Esophagus squamous epithelium (tissue), 5 donors: ENCODE measurements at places on chromosomes 11 and 22. TPM values are rescaled to one million over a fixed set of nuclear protein-coding genes. Genes with fewer than 3 reads are reported as not detected.

Gene FUT4
- 1.4 TPM for total RNA-seq

DNA sequence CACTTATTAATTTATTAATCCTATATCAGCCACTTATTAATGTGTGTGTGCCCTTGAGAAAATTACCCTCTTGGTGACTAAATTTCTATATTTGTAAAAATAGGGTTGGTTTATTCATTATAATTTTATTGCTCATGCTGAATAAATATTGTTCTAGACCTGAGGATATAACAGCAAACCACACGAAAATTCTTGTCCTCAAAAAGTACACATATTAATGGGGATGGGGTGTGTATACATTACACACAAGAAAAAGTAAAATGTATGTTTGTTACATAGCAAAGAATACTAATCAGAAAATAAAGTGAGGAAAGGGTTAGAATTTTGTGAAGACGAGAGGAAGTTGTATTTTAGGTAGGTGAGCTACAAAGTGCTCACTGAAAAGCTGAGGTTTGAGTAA, 1068.9 kb upstream of the RAG2 start:
- H3K4me1 ChIP-seq: no peaks in the 10 kb centered on the region
- no peak for DNase-seq
- no peak overlapping the region for H3K27ac ChIP-seq
- no peaks in the 10 kb centered on the region for H3K36me3 ChIP-seq

- no peaks in the 10 kb centered on the region for H3K27me3 ChIP-seq
- DNase-seq: no peak
- H3K36me3 ChIP-seq: peaks cover 4% of the 10 kb centered on the region
Observed at GRCh38 chr22:27972732-27973698, 54.0 kb upstream of the PITPNB start.

Gene SULT4A1
- total RNA-seq: not detected

GRCh38 chr22:46500201-46500600, 37.2 kb downstream of the CELSR1 start:
- H3K4me3 ChIP-seq: no peak overlapping the region
- no peaks in the 10 kb centered on the region for H3K36me3 ChIP-seq
- H3K4me1 ChIP-seq: peaks cover 21% of the 10 kb centered on the region
- DNase-seq: no peak
- H3K27me3 ChIP-seq: no peaks in the 10 kb centered on the region

DNA sequence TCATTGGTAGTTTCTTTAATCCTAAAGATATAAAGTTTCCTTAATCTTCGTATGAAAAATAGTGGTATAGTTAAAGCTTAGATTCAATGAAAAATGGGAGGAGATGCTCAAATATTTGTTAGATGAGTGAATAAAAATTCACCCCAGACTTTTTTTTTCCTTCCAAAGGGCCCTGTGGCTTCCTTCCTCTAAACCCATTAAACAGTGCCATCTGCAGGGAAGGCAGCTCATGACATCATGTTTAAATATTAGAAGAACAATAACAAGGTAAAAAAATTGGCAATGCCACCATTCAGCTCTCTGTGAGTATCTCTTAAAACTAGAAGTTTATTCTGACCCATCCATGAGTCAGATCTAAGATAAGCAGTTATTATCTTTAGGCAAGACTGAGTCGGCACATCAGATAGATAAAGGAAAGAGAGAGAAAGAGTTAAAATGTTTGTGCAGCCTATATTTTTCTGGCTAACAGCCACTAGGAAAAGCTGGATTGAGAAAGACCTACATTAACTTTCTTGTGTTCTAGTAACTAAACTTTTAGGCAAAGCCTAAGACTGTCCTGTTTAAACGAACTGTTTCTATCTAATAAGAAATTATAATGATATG, 19.1 kb upstream of the OOSP1 start:
- H3K4me1 ChIP-seq: no peaks in the 10 kb centered on the region
- H3K27me3 ChIP-seq: no peaks in the 10 kb centered on the region
- H3K4me3 ChIP-seq: no peak overlapping the region

GRCh38 chr22:40463017-40463631, 92.7 kb downstream of the SGSM3 start:
- DNase-seq: no peak
- H3K27me3 ChIP-seq: no peaks in the 10 kb centered on the region
- H3K27ac ChIP-seq: peak overlapping the region; percentile 57
- peak overlapping the region; percentile 29 for H3K4me3 ChIP-seq

Gene TXN2
- total RNA-seq: 66.6 TPM

Gene MS4A7
- 23.5 TPM for total RNA-seq

Gene GPR83
- total RNA-seq: not detected

DNA sequence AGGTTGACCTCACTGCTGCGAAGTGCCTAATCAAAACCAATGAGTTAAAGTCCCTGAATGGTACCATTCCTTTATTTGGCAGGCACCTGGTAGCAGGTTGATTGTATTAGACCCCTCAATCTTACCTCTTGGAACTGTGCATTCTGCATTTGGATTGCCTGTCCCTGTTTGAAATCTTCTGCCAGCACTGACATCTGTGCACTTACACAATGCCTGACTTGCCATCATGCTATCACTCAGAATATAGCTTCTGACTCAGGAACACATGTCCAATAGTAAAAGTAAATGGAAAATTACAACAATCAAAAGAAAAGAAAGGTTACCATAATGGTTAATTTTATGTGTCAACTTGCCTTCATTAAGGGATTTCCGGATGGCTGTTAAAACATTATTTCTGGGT, 366.0 kb upstream of the PDGFD start:
- no peak for DNase-seq
- no peaks in the 10 kb centered on the region for H3K27me3 ChIP-seq
- H3K27ac ChIP-seq: no peak overlapping the region
- no peak overlapping the region for H3K4me3 ChIP-seq

Gene SLC22A12
- total RNA-seq: not detected

DNA sequence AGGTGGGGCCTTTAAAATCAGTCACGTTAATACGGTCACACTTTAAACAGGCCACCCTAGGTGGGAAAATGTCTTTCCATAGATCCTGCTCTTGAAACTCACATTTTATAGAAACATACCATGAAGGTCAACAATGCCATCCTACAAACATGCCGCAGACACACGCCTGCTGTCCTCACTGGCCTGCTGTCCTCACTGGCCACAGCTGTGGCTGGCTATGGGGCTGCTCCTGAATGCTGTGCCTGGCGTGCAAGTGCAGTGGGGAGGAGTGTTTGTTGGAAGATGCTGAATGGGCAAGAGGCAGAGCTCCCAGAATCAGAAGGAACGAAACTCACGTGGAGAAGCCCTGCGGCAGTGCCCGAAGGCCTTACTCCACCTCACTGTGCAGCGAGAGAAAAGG, 106.2 kb upstream of the BID start:
- H3K36me3 ChIP-seq: no peaks in the 10 kb centered on the region
- H3K27ac ChIP-seq: no peak overlapping the region
- DNase-seq: no peak
- H3K4me1 ChIP-seq: no peaks in the 10 kb centered on the region

Gene PKP3
- 1,016 TPM for total RNA-seq

DNA sequence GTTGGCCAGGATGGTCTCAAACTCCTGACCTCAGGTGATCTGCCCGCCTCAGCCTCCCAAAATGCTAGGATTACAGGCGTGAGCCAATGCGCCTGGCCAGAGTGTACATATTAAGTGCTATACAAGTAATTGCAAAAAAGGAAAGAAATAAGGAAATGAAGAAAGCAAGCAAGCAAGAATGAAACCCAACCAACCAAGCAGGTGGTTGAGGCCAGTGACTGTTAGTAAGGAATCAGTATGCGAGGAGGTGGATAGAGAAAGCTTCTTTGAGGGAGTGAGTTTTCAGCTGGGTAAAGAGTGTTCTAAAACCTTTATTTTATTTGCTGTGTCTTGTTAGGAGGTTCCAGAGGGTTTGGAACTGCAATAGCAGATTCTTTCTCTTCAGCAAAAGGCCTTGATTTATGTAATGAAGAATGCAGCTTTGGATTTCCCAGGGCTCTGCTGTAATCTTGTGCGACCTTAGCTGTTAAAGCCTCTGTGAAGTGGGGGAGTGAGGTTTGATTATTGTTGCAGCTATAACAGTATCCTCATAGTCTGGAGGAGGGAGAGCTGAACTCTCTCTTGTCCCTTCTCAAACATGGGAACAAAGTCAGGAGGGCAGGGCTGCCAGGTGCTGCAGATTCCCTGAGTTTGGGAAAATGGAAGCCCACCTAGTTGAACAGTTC, 5.7 kb downstream of the AMPD3 start:
- peaks cover 26% of the 10 kb centered on the region for H3K4me1 ChIP-seq
- DNase-seq: no peak
- peaks cover 6% of the 10 kb centered on the region for H3K27me3 ChIP-seq

DNA sequence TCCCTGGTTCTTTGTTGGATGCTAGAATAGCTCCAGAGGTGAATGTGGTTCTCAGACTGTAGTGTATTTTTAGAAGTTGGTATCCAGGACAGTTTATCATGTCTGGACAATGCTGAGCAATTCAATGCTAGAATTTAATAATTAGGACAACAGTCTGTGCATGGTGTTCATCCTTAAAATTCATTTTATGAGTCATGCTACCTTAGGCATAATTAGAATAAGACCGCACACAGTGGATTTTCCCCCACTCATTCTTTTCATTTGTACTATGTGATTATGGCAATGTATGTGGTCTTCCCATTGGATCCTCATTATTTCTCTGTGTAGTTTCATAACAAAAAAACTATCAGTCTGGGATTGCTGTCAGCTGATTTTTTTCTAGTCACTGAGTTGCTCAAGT, 196.7 kb downstream of the ARHGAP42 start:
- no peak overlapping the region for H3K27ac ChIP-seq
- H3K4me3 ChIP-seq: no peak overlapping the region
- DNase-seq: no peak
- no peaks in the 10 kb centered on the region for H3K4me1 ChIP-seq

DNA sequence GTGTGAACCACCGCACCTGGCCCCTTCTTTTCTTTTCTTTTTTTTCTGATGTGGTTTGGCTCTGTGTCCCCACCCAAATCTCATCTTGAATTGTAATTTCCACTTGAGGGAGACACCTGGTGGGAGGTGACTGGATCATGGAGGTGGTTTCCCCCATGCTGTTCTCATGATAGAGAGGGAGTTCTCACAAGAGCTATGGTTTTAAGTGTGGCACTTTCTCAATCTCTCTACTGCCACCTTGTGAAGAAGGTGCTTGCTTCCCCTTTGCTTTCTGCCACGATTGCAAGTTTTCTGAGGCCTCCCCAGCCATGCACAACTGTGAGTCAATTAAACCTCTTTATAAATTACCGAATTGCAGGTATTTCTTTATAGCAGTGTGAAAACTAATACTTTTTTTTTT, 4.9 kb upstream of the TCN2 start:
- peaks cover 1% of the 10 kb centered on the region for H3K4me1 ChIP-seq
- no peak overlapping the region for H3K27ac ChIP-seq
- no peak for DNase-seq
- no peaks in the 10 kb centered on the region for H3K36me3 ChIP-seq
- no peak overlapping the region for H3K4me3 ChIP-seq

DNA sequence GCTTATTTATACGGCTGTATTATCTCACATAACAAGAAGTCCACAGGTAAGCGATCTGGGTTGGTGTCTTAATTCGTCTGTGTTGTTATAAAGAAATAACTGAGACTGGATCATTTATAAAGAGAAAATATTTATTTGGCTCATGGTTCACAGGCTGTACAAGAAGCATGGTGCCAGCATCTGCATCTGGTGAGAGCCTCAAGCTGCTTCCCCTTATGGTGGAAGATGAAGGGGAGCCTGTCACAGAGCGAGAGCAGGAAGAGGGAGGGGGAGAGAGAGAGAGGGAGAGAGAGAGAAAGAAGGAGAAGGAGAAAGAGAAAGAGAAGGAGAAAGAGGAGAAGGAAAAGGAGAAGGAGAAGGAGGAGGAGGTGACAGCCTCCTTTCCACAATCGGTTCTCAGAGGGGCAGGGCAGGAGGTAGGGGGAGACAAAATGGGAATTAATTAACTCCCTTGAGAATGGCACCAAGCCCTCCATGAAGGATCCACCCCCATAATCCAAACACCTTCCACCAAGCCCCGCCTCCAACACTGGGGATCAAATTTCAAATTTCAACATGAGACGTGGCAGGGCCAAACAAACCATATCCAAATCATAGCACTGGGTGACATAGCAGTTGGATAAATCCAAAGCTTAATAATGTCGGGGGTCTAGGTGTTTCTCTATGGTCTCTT, 15.0 kb upstream of the TRIM44 start:
- H3K27me3 ChIP-seq: no peaks in the 10 kb centered on the region
- no peak overlapping the region for H3K27ac ChIP-seq
- H3K4me3 ChIP-seq: no peak overlapping the region
- no peaks in the 10 kb centered on the region for H3K4me1 ChIP-seq

Gene MSANTD4
- total RNA-seq: 5.6 TPM

Gene RASL10A
- not detected for total RNA-seq
